ENCODE measurements at places on chromosomes 7 and 10.

GRCh38 chr10:90432866-90433265 lies 425.0 kb downstream of the HTR7 start:
- DNase-seq: no peak

- no peak for DNase-seq
Observed at GRCh38 chr7:569071-569855, 49.6 kb upstream of the PDGFA start.

- peak; percentile 46 for DNase-seq
Observed at GRCh38 chr10:33234831-33235237, 99.6 kb downstream of the NRP1 start.

- DNase-seq: peak; percentile 79
Observed at GRCh38 chr10:5033061-5033778, 29.6 kb upstream of the AKR1C2 start.

- DNase-seq: no peak
Observed at GRCh38 chr10:6194311-6194710, 8.4 kb upstream of the PFKFB3 start.

- no peak for DNase-seq
Observed at GRCh38 chr10:132476146-132477065, 61.2 kb upstream of the INPP5A start.

DNA sequence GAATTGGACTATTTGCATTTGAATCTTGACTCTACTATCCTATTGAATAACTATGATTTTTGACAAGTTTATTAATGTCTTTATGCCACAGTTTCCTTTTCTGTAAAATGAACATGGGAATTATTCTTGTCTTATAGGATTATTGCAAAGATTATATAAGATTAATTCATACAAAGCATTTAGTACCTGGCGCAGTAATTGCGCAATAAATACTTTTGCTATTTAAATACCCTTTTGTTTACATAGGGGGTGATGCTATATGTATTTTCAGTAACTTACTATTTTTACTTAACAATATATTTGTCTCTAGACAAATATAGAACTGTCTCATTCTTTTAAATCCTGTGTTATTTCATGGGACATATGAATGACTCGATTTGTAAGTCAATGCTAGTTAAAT lies 5.3 kb downstream of the MINPP1 start:
- DNase-seq: no peak

GRCh38 chr10:27745732-27746396 lies at the start of gene MKX:
MKX (minus strand) TSS chr10:27745819; CDS start chr10:27743415, 2,404 bp downstream.
- no peak for DNase-seq

Measured in kidney glomerular epithelial cell (primary cell).